Esophagus squamous epithelium (tissue), 5 donors: ENCODE measurements at places on chromosomes 2 and 18. TPM values are rescaled to one million over a fixed set of nuclear protein-coding genes. Genes with fewer than 3 reads are reported as not detected.

- no peak for DNase-seq
- peaks cover 41% of the 10 kb centered on the region for H3K4me1 ChIP-seq
- no peaks in the 10 kb centered on the region for H3K27me3 ChIP-seq
- H3K4me3 ChIP-seq: no peak overlapping the region
- H3K27ac ChIP-seq: no peak overlapping the region
Measured at GRCh38 chr18:76395609-76396008, 99.4 kb downstream of the ZNF516 start.

DNA sequence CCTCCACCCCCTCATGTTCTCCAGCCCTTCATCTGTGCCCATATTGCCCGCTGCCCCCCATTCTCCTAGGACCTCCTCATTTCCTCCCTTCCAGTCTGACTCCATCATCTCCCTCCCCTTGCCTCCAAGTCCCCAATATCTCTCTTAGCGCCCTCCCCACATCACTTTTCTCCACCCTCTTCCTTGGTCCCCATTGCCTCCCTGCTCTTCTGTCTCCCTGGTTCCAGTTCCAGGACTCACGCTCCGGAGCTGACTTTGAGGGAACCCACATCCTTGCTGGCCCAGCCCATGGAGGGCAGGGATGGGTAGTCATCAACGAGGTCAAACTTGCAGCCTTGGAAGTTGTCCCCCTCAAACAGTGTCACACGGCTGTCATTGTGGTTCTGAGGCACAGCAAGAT, 2.6 kb downstream of the CRYBA2 start:
- peaks cover 13% of the 10 kb centered on the region for H3K27me3 ChIP-seq
- H3K4me3 ChIP-seq: no peak overlapping the region
- H3K4me1 ChIP-seq: peaks cover 22% of the 10 kb centered on the region
- H3K27ac ChIP-seq: no peak overlapping the region
- DNase-seq: no peak

Gene IL1RL2
- total RNA-seq: 4.3 TPM

Gene CPLX4
- total RNA-seq: not detected

GRCh38 chr2:212528106-212528856, 10.3 kb downstream of the ERBB4 start:
- H3K27me3 ChIP-seq: no peaks in the 10 kb centered on the region
- H3K27ac ChIP-seq: no peak overlapping the region
- H3K4me1 ChIP-seq: no peaks in the 10 kb centered on the region
- no peaks in the 10 kb centered on the region for H3K36me3 ChIP-seq
- no peak for DNase-seq
- H3K4me3 ChIP-seq: no peak overlapping the region

Gene TBC1D8
- total RNA-seq: 29.6 TPM

DNA sequence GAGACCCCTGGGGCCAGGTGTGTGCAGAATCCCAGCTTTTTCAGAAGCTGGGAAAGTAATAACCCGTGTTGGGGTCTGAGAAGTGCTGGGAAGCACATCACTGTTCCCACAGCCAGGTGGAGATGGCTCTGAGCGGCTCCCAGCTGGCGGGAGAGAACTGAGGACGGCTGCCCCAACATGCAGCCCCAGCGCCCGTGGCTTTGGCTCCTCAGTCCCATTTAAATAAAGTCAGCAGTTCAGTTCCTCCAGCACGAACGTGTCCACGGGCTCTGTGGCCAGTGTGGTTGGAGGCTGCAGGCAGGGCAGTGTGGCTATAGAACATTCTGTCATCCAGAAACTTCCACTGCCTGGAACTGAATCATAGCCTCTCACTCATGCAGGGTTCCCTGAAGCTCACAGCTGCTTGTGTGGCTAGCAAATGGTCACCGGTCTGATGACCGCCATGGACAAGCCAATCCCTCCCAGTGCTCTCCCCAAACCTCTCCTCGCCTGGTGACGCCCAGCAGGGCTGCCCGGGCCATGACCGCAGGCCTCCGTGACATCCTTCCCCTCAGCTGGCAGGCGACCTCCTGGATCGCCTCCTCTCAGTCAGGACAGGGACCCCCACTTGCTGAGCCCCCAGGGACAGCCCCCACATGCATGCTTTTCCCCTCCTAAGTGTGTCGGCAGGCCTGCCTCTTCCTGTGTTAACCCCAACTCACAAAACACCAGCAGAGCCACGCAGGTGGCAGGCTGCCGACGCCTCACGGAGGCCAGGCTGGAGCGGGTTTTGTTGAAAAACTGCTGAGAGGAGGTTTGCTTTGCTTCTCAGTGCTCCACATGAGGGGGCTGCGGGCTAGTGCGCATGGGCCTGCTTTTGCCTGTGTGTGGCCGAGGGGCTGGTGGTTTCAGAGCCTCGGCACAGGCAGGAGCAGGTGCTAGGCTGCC, 1.3 kb downstream of the RTP5 start:
- peaks cover 3% of the 10 kb centered on the region for H3K4me1 ChIP-seq
- no peak overlapping the region for H3K4me3 ChIP-seq
- no peak for DNase-seq
- H3K36me3 ChIP-seq: no peaks in the 10 kb centered on the region
- no peaks in the 10 kb centered on the region for H3K27me3 ChIP-seq

Gene SYT4
- not detected for total RNA-seq

Gene MAP2
- total RNA-seq: 14.5 TPM

Gene WNT10A
- total RNA-seq: 19.1 TPM

DNA sequence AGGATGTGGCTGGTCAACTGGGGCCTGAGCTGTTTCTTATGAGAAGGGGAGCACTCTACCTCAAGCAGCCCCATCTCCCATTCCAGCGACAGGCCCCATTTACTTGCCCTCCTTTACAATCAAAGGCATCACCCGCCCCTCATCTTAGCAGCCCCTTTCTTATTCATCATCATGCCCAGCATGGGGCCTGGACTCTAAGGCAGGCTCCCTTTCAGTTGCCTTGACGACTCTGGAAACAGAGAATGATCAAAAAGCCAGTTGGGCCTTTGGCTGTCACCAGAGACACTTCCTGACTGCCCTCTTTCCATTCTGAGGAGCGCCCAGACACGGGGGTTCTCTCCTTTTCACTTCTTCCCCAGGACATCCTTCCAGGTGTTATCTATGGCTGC, 11.2 kb downstream of the CELF4 start:
- H3K4me1 ChIP-seq: no peaks in the 10 kb centered on the region
- H3K4me3 ChIP-seq: no peak overlapping the region
- H3K36me3 ChIP-seq: no peaks in the 10 kb centered on the region
- no peak for DNase-seq
- H3K27me3 ChIP-seq: peaks cover 68% of the 10 kb centered on the region
- H3K27ac ChIP-seq: no peak overlapping the region

Gene RSAD2
- 0.18 TPM for total RNA-seq

Gene KCNE4
- 0.27 TPM for total RNA-seq

DNA sequence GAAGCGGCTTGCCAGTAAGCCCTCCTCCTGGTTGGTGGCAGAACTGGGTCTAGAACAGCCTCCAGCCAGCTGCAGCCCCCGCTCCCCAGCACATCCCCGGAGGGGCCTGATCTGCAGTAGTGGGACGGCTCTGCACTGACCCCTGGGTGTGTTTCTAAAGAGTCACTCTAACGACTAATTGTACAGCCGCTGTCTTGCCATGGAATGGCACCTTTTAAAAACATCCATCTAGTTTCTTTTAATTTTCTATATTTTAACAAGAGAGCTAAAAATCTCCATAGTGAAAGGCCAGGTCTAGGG, 82.0 kb downstream of the MTCL1 start:
- H3K27ac ChIP-seq: peak overlapping the region; percentile 68
- no peaks in the 10 kb centered on the region for H3K27me3 ChIP-seq
- H3K4me3 ChIP-seq: no peak overlapping the region
- peaks cover 5% of the 10 kb centered on the region for H3K36me3 ChIP-seq
